ENCODE measurements at places on chromosomes 6 and 20.

GRCh38 chr6:46080111-46080510 lies 49.7 kb upstream of the ENPP4 start:
- DNase-seq = no peak

DNA sequence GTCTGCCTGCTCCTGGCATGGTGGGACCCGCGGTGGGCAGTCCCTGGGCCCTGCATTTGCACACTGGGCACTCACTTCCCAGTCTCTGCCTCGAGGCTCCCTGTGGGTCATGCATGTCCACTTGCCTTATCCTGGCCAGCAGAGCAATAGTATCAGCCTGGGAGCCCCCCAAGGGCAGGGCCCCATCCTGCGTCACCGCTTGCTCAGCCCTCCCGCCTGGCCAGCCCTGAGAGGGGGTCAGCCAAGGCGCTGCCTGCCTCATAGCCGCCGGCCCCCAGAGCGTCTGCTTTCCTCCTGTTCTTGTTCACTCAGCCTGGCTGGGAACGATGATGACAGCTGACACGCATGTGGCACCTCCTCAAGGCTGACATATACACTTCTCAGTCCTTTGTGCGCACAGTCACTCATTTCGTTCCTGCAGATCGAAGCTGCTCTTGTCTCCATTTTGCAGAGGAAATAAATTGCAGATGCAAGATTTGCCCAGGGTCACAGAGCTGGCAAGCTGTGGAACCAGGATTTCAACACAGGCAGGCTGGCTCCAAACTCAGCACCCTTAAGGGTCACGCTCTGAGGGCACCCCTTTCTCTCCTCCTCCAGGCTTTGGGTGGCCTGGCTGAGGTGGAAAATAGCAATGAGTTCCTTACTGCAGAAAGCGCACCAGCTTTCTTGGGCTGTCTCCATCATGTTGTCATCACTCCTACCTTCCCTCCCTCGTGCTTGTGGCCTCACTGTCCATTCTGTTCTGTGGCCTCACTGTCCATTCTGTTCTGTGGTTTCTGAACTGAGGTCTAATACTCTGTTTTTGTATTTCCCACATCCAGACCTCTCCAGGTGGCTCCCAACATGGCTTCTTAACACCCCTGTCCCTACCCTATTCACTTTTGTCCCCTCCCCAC lies 17.2 kb downstream of the KCNK17 start:
- DNase-seq = no peak

- no peak for DNase-seq
These were observed 253.2 kb downstream of the DLL1 start for GRCh38 chr6:170037541-170038250.

DNA sequence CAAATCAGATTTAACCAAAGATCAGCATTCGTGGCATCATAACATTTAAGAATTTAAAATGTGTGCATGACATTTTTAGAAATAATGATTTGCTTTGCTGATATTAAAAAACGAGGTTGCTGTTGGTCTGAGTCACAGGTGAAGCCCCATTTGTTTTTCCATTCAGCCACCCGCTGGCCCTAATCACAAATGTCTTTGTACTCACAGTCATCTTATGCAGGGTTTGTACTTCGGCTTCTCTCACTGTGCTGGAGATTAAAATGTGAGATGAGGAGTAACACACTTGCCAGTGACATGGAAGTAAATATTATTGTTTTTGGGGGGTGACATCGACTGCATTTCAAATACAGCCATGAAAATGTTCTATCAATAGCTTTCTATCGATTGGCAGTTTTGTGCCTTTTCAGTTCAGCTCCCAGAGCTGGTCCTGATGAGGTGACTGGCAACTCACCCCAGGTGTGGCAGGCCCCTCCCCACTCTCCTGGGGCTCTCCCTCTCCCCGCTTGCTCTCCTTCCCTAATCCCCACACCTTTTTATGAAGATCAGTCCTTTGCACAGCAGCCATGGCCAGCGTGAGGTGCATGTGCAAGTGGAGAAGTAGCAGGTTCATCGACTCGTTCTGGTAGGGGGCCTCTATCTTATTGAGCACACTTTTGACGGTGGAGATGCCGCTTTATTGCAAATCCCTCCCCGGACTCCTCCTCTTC lies 58.8 kb upstream of the FUCA2 start:
- DNase-seq = no peak

DNA sequence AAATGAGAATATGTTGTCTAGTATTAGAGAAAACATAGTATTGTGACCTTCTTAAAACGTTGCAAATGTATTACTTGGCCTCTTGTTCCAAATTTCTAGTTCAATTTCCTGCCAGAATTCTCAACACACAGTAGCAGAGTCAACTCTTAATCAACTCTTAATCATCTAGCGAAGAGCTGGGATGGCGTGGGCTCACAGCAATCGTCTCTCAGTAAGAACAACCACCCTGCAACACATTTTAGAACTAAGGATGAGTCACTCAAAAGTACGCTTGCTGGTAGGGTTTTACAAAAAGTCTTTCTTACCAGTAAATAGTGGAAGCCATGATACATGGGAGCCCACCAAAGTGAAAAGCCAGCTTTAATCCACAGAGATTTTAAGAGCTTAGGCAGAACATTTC lies 24.6 kb downstream of the GPR6 start:
- no peak for DNase-seq
